ENCODE measurements at places on chromosomes 5 and 9. TPM values are rescaled to one million over a fixed set of nuclear protein-coding genes. Genes with fewer than 3 reads are reported as not detected.

DNA sequence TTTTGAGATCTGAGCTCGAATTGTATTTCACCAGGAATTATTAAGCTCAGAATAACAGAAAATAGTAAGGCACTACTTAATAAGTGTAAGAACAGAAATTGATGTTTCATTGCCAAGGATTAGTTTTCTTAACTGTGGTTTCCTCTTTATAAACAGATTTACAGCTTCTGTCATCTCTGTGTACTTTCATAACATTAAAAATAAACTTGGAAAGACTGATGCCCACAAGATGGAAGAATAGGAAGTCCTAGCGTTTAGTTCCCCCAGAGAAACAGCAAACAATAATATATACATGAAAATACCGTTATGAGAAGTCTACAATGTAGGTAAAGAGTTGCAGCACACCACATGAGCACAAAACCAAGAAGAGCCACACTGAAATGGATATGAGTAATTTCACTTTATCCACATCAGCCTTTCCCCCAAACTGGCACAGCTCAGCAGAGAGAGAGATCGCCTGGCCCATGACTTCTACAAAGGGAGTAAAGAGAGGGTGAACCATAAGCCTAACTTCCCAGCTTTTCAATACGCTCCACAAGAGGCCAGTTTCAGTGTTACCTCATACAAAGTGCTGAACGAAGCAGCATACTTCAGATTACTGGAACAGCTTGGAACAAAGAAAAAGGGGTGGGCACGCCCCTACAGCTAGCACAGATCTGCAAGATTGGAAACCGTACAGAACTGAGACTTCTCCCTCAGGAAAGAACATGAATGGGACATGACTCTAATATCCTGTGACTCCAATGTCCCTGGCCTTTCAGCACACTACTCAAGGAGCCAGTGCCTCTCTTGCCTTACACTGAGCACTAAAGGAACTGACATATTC, 75.4 kb downstream of the EMB start:
- no peak for DNase-seq

DNA sequence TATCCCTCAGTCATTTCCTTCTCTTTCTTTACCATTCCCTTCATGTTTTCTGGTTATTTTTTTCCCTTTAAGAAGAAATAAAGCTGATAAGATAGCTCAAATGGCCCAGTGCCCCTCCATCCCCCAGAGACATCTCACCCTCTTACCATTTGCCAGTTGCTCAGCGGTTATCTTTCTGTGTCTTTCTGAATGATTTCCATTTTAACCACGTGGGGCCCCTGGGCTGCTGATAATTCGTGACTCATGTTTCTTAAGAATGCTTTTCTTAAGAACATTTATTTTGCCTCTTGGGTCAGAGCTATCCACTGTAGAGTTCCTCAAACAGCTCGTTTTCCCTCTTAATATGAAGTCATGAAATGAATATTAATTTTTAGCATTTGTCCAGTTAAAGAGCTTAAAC, 147.8 kb downstream of the MAST4 start:
- no peak for DNase-seq

The SELENOP gene
- total RNA-seq, result 0.12 TPM

The LCN9 gene
- not detected for total RNA-seq

The PKN3 gene
- 9.1 TPM for total RNA-seq

DNA sequence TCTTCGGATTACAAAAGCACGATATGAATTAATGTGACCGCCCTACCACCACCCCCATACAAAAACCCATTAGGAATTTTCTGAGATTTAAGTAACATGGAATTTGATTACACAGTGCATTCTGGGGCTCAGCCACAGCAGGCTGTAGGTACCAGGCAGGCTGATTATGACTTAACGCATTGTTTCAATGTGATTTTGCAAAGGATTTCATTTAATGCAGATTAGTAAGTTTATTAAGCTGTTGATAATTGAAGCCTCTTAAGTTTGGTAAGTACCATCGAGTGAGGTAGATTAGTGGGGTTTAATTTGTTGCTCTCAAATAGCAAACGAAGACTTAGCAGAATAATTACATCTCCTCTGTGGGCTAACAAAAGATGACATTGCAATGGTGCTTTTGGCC, 240.1 kb downstream of the TRPM3 start:
- DNase-seq, result no peak

The SLC22A4 gene
- 0.75 TPM for total RNA-seq

DNA sequence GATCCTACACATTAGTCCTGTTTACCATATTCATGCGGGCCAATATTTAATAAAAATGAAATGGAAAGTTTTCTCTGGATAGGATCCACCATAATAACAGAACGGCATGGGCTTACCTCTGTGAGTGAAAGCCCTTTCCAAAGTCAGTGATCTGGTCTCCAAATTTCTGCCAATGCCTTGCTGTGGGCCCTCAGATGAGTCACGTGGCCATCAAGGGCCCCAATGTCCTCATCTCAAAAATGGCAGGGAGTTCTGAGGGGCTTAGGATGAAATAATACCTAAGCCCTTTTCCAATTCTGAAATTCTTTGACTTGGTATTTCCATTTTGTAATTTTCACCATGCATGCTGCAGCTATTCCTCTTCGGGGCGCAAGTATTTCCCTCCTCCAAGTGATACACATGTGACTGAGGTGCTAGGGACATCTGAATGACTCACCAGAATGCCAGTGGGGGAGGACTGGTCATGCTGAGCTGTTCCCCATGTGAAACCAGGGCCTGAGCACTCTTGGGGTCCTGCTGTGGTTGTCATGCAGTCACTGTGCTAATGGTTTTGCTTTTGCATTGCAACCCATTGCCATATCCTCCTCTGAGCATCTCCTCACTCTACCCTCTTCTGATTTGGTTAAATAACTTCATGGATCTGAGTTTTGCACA, 35.0 kb downstream of the ITK start:
- DNase-seq, result peak; percentile 72

GRCh38 chr5:32102254-32102986, 71.7 kb downstream of the GOLPH3 start:
- DNase-seq, result no peak

DNA sequence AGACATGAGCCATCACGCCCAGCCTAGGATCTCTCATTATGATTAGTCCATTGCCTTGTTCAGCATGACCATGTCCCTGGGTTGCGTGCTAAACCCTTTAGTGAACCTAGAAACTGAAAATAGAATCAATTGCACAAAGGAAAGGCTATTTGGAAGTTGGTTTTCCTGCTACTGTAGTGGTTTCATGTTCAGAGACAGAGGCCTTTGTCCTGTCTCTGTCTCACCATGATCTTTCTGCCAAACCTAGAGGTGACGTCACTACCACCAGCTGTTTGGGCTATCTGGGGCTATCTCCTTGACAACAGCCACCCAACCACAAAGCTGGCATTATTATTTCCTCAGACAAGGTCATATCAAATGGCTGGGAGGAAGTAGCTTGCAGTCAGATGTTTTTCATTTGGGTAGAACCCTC, 4.0 kb upstream of the CDK5RAP2 start:
- peak; percentile 77 for DNase-seq

DNA sequence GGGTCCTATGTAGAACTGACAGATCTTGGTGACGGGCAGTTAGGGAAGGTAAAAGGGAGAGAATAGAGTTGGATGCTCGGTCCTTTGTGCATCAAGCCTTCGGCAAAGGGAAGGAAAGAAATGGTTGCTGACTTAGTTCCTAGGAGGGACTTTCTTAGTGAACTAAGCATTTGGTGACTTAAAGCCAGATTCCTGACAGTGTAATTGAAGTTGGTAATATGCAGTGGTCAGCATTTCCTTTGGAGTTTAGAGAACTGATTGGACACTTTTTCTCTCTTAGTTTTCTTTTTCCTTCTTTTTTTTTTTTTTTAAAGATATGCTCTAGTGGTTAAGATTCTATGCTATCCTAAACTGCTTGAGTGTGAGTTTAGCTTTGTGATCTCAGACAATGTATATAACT, 2.3 kb downstream of the CLTA start:
- DNase-seq, result no peak

The MLANA gene
- not detected for total RNA-seq

All from activated CD8-positive, alpha-beta memory T cell treated with anti-CD3 and anti-CD28 coated beads, Interleukin-2, amount 10 ng/mL, durations not matched to agents 7 days and 5 days (primary cell).